ENCODE measurements at places on chromosomes 7 and 10. TPM values are rescaled to one million over a fixed set of nuclear protein-coding genes. Genes with fewer than 3 reads are reported as not detected.

Gene TAC1
- total RNA-seq = 0.13 TPM

Gene HECW1
- under 0.01 TPM for total RNA-seq

Gene NUP42
- total RNA-seq = 29.4 TPM

Gene CAMK2B
- not detected for total RNA-seq

Gene CPN1
- not detected for total RNA-seq

Measured in bronchial epithelial cell (primary cell).